ENCODE measurements at places on chromosomes 11 and 22. TPM values are rescaled to one million over a fixed set of nuclear protein-coding genes. Genes with fewer than 3 reads are reported as not detected.

- DNase-seq: no peak
Measured at GRCh38 chr11:72079819-72080325, 470 bp downstream of the NUMA1 start.

- DNase-seq: no peak
Measured at GRCh38 chr11:32829157-32829679, 509 bp upstream of the PRRG4 start.

Gene VPREB1
- total RNA-seq: not detected

Gene IGSF22
- total RNA-seq: not detected

- no peak for DNase-seq
Measured at GRCh38 chr22:38348751-38349496, 31.7 kb upstream of the CSNK1E start.

- DNase-seq: peak; percentile 72
Measured at GRCh38 chr11:48307760-48308386, 1.9 kb downstream of the OR4S1 start.

Gene SLC22A12
- not detected for total RNA-seq

Gene GRIA4
- total RNA-seq: not detected

Gene F2
- not detected for total RNA-seq

- DNase-seq: no peak
Measured at GRCh38 chr11:63548178-63548577, 11.6 kb downstream of the PLAAT4 start.

All from MCF 10A (cell line).